ENCODE measurements at places on chromosomes 2 and 18. TPM values are rescaled to one million over a fixed set of nuclear protein-coding genes. Genes with fewer than 3 reads are reported as not detected.

EDAR gene
- not detected for total RNA-seq

- no peak for DNase-seq
Observed at GRCh38 chr2:28626891-28627421, 124.7 kb upstream of the PPP1CB start.

DNA sequence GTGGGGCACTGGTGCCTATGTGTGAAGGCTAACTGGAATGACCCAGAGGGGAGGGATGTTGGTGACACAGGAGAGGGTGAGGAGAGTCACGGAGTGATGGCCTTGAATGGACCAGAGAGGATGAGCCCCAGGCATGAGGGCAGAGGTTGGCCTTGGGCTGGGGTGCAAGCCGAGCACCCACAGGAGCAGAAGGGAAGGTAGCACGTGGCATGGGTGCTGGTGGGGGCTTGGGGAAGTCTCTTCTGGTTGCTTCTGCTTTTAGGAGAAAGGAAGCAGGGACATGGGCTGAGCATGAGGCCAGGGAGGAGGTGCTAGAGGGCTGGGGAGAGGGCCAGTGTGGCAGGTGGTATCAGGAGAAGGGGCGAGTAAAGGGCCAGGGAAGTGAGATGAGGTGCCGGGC lies 183.8 kb downstream of the DYSF start:
- DNase-seq, result no peak

DNA sequence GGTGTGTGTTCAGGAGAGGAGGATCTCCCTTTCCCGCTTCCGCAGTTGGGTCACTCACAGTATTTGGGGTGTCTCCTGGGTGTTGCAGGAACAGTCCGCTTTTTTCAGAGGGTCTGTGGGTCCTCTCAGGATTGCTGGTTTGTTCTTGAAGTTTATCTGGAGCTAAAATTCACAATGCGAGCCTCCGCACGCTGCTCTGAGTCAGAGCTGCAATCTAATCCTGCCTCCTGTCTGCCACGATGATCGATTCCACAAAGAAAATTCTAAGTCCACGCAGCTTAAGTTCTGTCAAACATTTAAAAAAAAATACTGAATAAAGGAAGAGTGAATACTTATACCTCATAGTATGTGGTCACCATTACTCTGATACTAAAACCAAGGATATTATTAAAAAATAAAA lies 76.5 kb downstream of the RAD51AP2 start:
- no peak for DNase-seq

Measured in omental fat pad (tissue), 4 donors.